Pericardium fibroblast (primary cell): ENCODE measurements at places on chromosomes 11 and 22. TPM values are rescaled to one million over a fixed set of nuclear protein-coding genes. Genes with fewer than 3 reads are reported as not detected.

IL18 gene
- 4.1 and 5.2 TPM in 2 replicates for total RNA-seq

TPST2 gene
- total RNA-seq = 15.3 and 19.1 TPM in 2 replicates

POLDIP3 gene
- total RNA-seq = 20.2 and 27.9 TPM in 2 replicates

CSF2RB gene
- total RNA-seq = 0.17 and 0.82 TPM in 2 replicates

SERHL2 gene
- total RNA-seq = 1.9 and 11.5 TPM in 2 replicates

NCAM1 gene
- total RNA-seq = 2.6 and 17.3 TPM in 2 replicates

INPPL1 gene
- total RNA-seq = 71.9 and 76.0 TPM in 2 replicates

HEPACAM gene
- total RNA-seq = not detected in 2 replicates

MRPL40 gene
- 33.5 and 38.3 TPM in 2 replicates for total RNA-seq

CCDC87 gene
- total RNA-seq = 0.26 and 0.58 TPM in 2 replicates

KLHDC7B gene
- 1.8 and 2.4 TPM in 2 replicates for total RNA-seq

TEX12 gene
- total RNA-seq = not detected in 2 replicates

RASGRP2 gene
- 0.68 and 1.3 TPM in 2 replicates for total RNA-seq

RIN1 gene
- total RNA-seq = 18.4 and 25.3 TPM in 2 replicates

TRIM29 gene
- not detected in 2 replicates for total RNA-seq

FAT3 gene
- 0.23 and 0.68 TPM in 2 replicates for total RNA-seq

IFITM10 gene
- 0.51 and 0.82 TPM in 2 replicates for total RNA-seq

F2 gene
- total RNA-seq = not detected in 2 replicates

FOLR1 gene
- 2.5 TPM in 1 of 2 replicates, not detected in the other for total RNA-seq

SLC29A2 gene
- total RNA-seq = 0.26 TPM in 1 of 2 replicates, not detected in the other

HBB gene
- total RNA-seq = not detected in 2 replicates

PGGHG gene
- total RNA-seq = 9.8 and 16.9 TPM in 2 replicates
